ENCODE measurements at places on chromosomes 16 and 17.

GRCh38 chr16:57960826-57961472 lies 10.0 kb downstream of the CNGB1 start:
- no peak for DNase-seq

- DNase-seq, result no peak
Observed at GRCh38 chr17:8468127-8468526, 32.4 kb downstream of the NDEL1 start.

DNA sequence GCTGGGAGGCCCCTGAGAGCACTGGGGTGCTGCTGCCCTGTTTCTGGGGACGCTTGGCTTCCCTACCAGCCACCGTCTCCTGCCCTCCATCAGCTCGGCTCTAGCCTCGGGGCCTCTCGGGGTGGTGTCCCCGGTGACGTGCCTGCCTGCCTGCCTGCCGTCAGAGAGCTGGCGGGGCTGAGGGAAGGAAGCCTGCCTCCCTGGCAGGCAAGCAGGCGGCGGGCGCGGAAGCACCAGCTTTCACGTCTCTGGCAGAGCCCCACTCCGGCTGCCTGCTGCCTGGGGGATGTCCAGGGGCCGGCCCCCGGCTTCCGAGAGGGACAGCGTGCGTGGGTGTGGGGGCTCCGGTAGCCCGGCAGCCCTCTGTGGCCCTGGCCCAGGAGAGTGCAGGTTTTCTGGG lies 9.3 kb downstream of the CENPX start:
- DNase-seq, result no peak

DNA sequence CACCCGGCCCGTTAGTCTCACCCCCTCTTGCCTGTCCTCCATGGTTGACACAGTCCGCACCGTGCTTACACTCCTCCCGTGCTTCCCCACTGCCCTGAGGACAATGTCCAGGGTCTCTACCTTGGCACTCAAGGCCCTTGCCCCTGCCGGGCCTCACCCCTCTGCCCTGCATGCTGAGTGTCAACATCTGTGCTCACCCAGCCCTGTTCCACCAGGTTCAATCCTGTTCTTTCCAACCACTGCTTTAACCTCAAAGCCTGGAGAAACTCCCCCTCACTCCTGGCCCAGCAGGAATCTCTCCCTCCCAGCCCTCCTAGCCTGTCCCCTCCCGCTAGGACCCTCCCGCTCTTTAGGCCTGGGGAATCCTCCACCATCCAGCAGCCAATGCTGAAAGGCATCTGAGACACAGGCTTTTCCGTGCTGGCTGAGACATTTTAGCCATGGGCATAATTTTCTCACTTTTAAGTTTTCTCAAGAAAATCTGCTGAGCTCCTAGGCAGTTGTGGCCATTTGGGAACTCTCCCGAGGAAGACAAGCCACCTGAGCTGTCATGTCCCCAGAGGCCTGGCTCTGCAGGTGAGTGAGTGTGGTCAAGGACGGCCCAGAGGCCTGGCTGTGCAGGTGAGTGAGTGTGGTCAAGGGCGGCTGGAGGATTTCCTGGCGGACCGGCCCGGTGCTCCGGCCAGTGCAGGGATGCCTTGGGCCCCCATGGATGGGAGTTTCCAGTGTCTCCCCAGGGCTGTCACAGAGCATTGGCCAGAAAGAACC lies 10.8 kb upstream of the P2RX1 start:
- DNase-seq, result no peak

GRCh38 chr17:76408037-76408849 lies 23.8 kb downstream of the SPHK1 start:
- DNase-seq, result no peak

DNA sequence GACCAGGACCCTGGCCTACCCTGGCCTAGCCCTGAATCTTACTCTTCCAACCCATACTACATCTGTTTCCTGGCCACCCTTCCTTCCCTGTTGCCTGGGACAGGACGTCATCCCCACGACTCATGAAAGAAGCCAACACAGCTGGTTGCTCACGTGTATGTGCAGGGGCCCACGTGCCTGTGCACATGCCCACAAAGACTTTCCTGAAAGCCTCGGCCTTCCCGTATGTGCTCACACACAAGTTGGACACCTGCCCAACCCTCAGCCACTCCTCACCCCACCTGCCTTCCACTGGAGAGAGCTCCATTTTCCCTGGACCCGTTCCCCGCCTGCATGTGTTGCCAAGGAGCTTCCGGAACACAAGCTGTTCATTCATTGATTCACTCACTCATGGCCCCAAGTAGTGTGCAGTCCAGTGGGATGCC lies 7.0 kb downstream of the PLXDC1 start:
- no peak for DNase-seq

DNA sequence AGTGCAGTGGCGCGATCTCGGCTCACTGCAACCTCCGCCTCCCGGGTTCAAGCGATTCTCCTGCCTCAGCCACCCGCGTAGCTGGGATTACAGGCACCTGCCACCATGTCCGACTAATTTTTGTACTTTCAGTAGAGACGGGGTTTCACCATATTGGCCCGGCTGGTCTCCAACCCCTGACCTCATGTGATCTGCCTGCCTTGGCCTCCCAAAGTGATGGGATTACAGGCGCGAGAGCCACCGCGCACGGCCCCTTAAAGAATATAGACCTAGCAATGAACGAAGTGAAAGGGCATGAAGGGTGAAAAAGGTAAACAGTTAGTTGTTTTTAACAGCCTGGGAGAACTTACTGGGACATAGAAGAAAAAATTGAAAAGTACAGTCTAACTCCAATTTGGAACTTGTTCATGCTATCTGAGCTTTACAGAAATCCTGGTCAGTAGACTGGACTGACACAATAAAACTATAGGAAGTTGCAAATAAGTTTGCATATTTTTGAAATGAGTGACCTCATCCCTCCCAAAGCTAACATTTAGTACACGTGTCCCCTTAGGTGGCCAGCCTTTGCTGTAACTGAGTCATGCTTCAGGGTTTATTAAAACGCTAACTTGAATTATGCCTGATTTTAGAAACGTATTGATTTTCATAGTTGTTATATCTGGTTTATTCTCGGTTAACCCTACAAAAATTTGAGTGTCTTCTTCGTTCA lies 1.8 kb downstream of the COG1 start:
- peak; percentile 81 for DNase-seq
